ENCODE measurements at places on chromosomes 11 and 22.

DNA sequence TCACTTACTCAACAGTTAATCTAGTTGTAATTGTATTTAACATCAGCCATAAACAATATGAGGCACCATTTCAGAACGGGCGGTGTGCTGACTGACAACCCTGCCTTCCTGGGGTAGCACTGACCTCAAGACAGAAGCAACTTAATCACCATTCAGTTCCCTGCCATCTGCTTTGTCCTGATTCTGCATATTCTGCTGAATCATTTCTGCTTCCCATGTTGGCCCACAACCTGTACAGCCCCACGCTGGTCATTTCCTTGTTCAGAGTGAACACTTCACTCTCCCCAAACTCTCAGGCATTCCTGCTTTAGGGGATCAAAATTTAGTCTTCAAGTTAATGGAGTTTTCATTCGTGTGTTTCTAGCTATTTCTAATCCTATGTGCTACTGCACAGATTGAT, 132.3 kb upstream of the ZBED5 start:
- no peak for DNase-seq

GRCh38 chr11:11416917-11417316, 63.9 kb upstream of the CSNK2A3 start:
- DNase-seq: no peak

- no peak for DNase-seq
Measured at GRCh38 chr11:109422870-109423465, 978 bp downstream of the C11orf87 start.

DNA sequence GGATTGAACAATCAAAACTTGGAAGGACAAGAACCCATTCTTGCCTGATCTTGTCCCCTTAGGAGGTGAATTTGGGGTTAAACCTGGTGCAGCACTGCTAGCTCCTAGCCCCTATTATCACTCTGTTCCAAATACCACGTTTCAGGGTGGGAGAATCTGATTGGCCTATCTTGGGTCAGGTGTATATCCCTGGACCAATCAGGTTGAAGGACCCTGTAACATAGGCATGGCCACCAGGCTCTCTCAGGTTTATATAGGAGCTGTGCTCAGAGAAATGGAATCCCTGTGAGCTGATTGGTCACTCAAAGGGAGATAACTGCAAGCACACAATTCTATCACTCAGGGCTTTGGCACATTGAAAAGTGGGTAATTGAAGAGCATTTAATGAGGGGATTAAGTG, 26.6 kb upstream of the AMPD3 start:
- no peak for DNase-seq

- DNase-seq: no peak
Measured at GRCh38 chr11:102361086-102362031, 14.3 kb downstream of the BIRC2 start.

DNA sequence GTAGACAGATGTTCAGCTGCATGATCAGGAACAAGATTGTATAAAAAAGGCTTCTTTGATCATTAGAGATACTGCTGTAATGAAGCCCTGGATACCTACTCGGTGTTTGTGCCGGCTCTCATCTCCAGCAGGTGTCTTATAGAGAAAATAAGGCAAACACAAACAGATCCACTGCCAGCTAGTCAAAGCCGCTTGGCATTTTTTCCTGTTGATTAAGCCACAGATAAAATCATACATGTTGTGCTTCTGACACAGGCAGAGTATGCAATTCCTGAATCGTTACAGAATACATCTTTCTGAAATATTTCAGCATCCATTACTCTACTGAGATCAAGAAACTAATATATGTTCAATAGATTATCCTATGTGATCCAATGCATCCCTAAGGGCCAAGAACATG, 206.9 kb downstream of the CADM1 start:
- DNase-seq: no peak

- no peak for DNase-seq
Measured at GRCh38 chr11:107752949-107753822, 41.3 kb upstream of the SLN start.

DNA sequence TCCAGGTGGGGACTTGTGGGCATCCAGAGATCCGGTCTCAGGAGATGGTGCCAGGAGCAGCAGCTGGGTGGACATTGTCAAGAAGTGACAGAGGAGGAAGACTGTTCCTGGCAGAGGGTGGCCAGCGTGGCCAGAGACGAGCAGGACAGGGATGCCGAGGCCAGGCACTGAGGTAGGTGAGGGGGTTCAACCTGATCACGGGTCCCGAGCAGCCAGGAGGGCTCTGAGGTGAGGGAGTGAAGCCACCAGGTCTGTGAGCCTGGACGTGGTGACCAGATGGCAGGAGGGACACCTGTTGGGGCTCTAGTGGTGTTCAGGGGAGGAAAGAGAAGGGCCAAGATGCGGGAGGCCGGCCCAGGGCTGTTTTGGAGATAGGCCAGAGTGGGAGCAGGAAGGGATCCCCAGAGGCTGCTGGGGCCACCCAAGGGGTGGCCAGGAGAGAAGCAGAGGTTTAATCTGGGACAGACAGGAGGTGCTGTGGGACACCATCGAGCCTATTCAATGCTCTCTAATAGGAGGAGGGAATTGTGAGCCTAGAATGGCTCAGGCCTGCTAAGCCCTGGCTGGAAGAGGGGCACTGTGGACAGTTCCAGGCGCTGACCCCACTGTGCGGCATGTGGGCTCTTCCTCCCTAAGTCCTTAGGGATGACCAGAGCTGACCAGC, 6.3 kb downstream of the PPM1F start:
- no peak for DNase-seq

GRCh38 chr11:37747121-37747520, 1149.1 kb upstream of the RAG2 start:
- no peak for DNase-seq

- no peak for DNase-seq
Measured at GRCh38 chr11:32983506-32983905, 32.2 kb upstream of the DEPDC7 start.

All from coronary artery (tissue), 2 donors.